ENCODE measurements at places on chromosomes 12 and 14.

DNA sequence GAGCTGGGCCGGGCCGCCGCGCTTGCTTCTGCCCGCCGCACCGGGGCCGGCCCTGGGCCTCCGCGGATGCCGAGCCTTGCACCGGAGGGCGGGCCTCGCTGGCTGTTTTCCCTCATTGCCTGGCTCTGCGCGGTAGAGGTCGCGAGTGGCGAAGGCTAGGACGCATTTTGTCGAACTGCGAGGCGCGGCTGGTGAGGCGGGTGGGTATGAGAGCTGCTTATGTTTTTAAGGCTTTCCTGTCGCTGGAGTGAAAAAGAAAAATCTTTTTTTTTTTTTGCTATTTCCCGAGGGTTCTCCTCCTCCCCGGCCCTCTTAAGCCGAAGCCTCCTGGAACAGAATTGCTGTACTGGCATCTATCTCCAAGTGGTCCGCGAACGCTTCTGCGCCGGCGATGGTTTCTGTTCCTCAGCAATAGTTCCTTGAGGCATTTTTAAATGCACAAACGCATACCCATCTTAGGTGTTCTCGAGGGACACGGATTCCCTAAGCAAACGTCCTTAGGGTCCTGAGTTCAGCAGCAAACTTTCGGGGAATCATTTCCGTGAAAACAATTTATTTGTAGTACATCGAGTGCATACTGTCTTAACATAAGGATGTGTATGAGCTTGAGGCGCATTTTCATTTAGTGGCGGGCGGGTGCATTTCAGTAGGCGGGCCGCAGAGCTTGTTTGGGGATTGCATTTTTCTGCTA, 631 bp downstream of the RESF1 start:
- DNase-seq = peak; percentile 44

GRCh38 chr14:43803076-43803689, 703.9 kb downstream of the FSCB start:
- DNase-seq = no peak

DNA sequence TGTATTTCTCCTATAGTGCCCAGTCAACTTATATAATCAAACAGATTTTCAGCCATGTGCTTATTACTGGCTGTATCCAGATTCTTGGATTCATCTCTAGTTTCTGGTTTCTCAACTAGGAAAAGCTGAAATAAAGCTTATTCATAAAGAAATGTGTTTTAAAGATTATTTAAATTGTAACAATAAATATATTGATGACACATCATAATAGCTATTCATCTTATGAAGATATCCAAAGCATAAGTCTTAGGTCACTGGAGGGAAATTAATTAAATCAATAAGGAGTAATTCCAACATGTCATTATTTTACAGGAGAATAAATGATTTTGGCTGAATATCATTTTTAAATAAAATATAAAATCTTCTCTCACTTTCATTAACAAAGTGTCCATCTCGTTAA, 32.1 kb upstream of the KRR1 start:
- DNase-seq = no peak

- no peak for DNase-seq
These were observed 51.9 kb downstream of the MAP1LC3B2 start for GRCh38 chr12:116610971-116611541.

DNA sequence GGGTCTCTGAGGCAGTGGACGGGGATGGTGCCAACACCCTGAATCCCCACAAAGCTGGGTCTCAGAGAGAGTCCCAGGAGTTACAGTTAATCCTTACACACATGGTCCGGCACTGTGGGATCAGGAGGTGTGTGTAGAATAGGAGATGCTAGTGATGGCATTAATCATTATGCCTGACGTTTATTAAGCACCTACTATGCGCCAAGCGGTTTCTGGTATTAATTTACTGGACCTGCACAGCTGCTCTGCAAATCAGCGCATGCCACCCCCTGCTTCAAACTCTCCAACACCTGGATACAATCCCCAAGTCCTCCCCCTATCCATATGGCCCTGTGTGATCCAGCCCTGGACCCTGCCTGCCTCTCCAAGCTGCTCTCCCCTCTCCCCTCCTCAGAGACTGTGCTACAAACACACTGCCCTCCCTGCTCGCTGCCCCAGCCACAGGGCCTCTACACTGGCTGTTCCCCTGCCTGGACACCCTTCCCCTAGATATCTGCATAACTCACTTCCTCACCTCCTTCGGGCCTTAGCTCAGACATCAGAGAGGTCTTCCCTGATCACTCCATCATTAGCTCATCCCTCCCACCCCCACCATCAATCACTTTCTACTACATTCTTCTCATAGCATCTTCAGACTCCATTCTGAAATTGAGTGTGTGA, 86.0 kb downstream of the RFLNA start:
- DNase-seq = no peak

DNA sequence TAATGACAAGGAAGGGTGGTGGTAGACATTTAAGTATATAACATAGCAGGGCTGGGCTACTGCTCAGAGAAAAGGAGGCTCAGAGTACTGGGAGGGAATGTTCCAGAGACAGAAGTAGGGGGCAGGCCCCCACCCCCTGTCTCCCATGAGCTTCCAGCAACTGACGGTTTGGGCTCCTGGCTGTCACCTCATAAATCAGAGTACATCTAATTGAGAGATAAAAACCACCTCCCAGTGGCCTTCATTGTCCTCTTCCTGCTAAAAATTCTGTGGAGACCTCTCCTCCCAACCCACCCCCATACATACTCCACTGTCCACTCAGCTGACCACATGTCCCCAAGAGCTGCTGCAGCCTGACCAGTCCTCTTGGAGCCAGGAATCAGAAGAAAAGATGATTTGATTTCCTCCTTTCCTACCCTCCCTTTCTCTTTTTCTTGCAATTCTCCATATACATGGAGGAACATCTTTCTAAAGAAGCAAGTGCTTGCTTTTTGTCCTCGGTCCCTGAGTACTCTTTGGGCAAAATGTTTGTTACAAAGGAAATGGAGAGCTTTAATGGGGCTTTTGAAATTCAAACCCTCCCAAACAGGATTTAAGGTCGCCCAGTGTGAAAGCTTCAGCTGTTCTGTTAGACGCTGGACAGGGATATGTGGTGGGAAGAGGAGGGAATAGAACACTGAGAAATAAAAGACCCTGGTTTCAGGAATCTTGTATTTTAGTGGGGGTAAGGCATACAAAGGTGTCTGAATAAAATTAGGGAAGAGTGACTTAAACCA, 16.4 kb upstream of the KCNA5 start:
- DNase-seq = no peak

- no peak for DNase-seq
These were observed 6.4 kb downstream of the PDE1B start for GRCh38 chr12:54555670-54556257.

DNA sequence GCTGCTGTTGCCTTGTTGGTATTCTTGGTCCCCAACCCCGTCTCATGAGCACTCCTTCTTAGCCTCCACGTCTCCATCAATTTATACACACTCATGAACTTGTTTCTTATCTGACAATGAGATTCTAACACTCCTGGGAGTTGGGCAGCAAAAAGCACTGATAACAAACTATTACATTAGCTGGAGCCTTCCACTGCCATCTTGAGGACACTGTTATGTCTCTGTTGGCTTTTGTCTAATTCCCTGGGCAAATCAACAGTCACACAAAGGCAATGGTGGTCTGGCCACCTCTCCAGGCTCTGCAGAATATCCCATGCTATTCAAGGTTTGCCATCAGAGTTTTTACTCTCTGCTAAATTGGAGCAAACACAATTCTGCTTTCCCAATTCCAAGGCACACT, 117.8 kb upstream of the COCH start:
- no peak for DNase-seq

- DNase-seq = no peak
These were observed 47.7 kb downstream of the MAX start for GRCh38 chr14:65054471-65055085.

- no peak for DNase-seq
These were observed 201.7 kb upstream of the DCN start for GRCh38 chr12:91384366-91384765.

DNA sequence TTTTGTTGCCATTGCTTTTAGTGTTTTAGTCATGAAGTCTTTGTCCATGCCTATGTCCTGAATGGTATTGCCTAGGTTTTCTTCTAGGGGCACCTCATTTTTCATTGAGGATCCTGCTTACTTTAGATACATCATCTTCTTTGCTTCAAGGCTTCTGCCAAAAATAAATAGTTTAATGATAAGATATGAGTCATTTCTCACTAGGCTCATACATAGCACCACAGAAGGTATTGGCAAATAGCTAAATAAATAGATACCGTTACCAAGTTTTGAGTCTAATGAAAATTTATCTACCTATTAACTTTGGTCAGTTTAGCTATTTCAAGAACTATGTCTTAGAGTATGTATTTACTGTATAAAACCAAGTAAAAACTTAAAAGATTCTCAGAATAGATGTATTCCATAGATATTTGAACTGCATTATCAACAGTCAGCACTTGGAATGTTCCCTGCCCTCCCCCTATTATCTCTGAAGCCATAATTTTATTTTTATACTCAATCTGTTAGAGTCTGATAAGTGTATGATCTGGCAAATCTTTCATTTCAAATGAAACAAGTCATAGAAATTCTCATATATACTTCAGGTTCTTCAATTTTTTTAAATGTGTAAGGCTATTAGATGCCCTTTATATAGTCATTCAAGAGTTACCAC, 310.2 kb downstream of the CCDC91 start:
- no peak for DNase-seq

GRCh38 chr12:124884587-124885438, 21.1 kb upstream of the SCARB1 start:
- DNase-seq = no peak

GRCh38 chr12:119372540-119372939, 38.0 kb downstream of the CCDC60 start:
- DNase-seq = no peak

- DNase-seq = no peak
These were observed 675.6 kb upstream of the MDGA2 start for GRCh38 chr14:48350971-48351370.

- DNase-seq = no peak
These were observed 3.0 kb downstream of the HSP90B1 start for GRCh38 chr12:103933237-103933636.

- peak; percentile 39 for DNase-seq
These were observed 398.3 kb downstream of the APAF1 start for GRCh38 chr12:99043319-99043914.

DNA sequence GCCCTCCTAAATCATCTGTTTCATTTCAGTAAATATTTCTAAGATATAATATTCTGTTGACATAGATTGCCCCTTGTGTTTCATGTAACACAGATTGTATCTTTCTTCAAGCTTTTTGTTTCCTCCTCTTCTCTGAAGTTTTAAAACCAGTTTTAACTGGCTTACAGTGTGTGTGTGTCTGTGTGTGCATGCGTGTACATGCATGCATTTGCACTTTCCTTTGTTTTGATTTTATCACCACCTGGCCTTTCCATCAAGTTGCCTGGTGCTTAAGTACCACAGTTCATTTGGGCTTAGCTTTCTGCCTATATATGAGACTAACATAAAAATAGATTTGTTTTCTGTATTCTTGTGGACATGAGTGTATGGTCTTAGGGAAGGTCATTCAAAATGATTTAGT, 31.9 kb downstream of the ETNK1 start:
- no peak for DNase-seq

DNA sequence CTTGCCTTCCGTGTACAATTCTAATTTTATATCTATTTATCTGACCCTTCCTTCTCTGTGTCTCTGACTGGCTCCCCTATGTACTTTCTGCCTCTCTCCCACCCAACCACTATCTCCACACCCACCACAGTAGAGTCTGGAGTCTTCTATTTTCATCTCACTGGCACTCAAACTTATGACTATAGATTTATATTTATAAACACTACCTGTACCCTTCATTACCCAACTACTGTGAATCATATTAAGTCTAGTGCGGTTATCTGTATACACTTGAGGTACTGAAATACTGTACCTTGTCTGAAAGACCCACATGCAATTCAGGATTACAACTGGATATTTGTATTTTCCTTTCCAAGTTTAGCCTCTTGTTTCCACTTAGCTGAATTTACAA, 36.1 kb downstream of the ATP2B1 start:
- no peak for DNase-seq

- DNase-seq = no peak
These were observed 445.7 kb downstream of the DAD1 start for GRCh38 chr14:22143363-22143762.

DNA sequence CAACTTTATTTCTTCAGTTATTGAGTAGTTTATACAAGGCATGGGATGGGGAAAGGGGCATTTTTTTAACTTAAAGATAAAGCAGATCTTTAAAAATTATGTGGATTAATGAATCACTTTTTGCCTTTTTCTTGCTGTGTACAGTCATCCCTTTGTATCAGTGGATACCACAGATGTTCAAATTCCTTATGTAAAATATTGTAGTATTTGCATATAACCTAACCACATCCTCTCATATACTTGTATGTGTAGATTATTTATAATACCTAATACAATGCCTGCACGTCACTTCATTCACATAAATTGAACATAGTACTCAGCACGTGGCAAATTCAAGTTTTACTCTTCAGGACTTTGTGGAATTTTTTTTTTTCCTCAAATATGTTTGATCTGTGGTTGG, 66.5 kb upstream of the MON2 start:
- DNase-seq = no peak

DNA sequence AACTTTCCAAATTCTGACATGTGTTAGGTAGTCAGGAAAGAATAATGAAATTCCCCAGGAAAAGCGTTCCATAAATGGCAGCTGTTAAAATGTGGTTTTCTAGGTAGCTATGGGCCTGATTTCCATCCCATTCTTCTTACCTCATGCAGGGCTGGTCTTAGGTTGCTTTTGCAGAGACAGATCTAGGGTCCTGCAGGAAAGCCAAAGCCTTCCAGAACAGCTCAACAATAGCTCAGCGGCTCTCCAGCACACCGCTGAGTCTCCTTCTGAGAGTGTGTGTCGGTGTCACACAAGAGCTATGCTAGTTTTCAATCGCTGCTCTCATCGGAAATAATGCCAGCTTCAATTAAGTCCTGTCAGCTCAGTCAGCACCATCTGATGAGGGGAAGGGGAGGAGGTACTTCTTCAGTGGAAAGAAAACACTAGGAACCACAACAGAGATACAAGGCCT, 106.7 kb downstream of the TMEM30B start:
- DNase-seq = no peak

DNA sequence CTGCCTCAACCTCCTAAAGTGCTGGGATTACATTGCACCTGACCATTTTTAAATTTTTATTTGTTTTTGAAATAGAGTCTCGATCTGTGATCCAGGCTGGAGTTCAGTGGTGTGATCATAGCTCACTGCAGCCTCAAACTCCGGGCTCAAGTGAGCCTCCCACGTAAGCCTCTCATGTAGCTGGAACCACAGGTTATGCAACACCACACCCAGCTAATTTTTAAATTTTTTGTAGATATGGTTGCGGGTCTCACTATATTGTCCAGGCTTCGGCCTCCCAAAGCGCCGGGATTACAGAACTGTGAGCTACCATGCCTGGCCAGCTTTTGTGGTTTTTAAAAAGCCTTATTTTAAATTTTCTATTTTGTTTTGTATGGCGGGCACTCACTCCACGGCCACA, 2.2 kb upstream of the DRAM1 start:
- no peak for DNase-seq

Data from stimulated activated CD4-positive, alpha-beta T cell treated with anti-CD3 and anti-CD28 coated beads, Interleukin-1b, Interleukin-23, amount 100 ng/mL, for 4 hours (primary cell).